ENCODE measurements at places on chromosomes 3 and 15.

DNA sequence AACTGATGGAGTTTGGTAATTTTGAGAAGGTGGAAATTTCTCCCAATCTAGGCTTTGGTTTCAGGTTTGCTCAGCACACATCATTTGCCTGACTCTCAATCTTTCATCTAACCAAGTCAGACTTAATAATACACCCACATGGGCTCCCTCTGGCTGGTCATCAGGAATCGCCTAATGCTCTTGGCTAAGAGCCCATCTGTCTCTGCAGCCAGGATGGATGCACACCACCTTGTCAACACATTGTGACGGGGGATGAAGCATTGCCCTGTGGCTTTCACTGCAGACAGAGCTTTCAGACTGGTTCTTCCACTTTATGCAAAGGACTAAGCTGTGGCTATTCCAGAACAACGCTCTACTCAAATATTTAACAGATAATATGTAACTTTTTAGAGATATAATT, 3.0 kb upstream of the HDGFL3 start:
- DNase-seq = no peak

- DNase-seq = no peak
Observed at GRCh38 chr3:126130081-126130855, 46.3 kb upstream of the SLC41A3 start.

DNA sequence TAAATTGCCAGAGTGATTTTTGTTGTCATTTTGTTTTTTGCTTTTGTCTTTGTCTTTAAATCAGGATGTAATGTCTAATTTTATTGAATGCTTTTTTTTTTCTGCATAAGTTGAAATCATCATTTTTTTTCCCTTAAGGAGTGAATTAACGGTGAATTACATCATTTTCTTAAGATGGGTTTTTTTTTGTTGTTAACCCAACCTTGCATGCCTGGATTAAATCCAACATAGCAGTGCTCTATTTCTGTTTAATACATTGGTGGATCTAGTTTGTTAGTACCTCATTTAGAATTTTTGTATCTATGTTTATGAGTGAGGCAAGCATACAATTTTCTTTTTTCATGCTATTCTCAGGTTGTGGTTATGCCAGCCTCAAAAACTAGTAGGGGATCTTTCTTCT, 186.4 kb upstream of the TMC3 start:
- no peak for DNase-seq

GRCh38 chr15:63491116-63491827, 13.1 kb upstream of the USP3 start:
- peak; percentile 90 for DNase-seq

- no peak for DNase-seq
Observed at GRCh38 chr3:60101621-60102020, 1051.8 kb upstream of the CFAP20DC start.

DNA sequence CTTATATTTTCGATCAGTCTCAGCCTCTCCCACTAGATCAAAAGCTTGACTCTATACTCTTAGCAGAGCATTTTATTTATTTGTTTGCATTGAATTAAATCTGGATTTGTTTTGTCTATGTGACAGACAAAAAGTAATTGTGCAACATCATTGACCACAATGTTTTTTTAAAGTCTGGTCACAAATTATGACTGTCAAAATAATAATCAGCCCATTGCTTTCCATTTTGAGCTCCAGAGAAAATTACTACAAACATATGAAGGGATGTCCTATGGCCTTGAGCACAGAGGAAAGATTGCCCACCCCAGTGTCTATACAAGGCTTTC, 82.3 kb downstream of the FSIP1 start:
- no peak for DNase-seq

- DNase-seq = no peak
Observed at GRCh38 chr15:30791239-30792175, 112.2 kb upstream of the FAN1 start.

- peak; percentile 41 for DNase-seq
Observed at GRCh38 chr3:119636891-119637611, 23.3 kb downstream of the POPDC2 start.

DNA sequence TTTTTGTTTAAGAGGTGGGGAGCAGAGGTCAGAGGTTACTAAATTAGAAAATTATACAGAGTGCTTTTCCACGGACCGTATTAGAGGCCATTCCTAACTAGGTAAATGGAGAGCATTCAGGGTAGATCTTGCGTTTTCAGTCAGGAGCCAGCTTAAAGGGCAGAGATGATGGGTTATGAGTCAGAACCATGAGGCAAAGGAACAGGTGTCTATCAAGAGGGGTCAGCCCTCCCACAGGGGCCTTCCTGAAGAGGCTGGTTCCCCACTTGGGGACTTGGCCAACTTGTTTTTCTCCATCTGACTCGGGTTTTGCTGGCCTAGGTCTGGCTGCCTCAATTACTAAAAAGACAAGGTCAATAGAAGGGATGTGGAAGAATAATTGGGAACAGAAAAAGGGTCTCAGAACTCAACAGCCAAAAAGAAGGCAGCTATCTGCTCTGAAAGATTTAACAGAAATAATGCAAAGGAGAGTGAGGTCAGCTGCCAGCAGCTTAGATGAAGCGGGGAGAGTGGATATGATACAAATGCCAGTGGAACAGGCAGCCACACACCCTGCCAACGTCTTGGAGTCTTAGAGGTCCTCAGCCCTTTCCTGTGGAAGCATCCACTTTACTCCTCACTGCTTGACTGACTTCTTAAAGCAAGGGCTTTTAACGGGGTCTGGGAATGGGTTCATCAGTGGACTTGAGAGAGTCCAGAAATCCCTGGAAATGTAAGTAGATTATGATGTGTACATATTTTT, 17.6 kb downstream of the MTMR14 start:
- DNase-seq = no peak

DNA sequence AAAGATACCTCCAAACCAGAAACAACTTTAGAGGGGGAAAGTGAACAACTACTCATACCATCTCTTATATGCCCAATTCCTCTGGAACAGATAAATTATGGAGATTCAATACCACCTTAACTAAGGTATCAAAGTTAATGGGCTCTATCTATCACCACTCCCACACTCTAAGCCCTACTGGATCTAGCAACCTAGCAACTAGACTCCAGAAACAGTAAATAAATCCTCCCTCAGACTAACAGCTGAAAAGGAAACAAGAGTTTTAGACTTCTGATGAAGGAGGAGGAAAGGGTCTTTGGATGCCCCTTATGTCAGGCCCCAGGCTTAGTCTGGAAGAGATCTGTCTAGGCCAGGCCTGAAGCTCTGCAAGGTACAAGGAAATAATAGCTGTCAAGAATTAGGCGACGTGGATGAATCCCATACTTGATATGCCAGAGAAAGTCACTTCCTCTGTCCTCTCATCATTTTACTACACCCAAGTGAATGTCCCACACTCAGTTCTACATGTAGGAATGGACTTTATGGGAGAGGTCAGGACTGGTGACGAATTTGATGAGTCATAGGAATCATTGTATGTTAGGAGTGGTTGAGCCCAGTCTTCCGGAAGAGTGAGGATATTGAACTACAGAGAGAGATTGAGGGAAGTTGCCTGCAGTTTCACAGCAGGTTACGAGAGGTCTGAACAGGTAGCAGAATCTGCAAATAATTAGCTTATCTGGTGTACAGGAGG, 113.8 kb downstream of the AKAP13 start:
- peak; percentile 78 for DNase-seq

DNA sequence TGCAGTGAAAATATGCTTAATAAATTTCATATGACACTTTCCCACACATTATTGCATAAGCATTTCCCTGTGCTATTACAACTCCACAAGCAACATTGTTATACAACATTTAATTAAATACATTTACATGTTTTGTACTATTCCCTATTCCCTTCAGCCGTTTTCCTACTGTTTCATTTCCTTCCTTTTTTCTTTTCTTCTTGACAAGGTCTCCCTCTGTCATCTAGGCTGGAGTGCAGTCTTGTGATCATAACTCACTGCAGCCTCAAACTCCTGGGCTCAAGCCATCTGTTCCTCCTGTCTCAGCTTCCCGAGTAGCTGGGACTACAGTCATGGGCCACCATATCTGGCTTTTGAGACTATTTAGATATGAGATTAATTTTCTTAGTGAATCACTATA, 254.7 kb downstream of the NFKBIZ start:
- peak; percentile 55 for DNase-seq

DNA sequence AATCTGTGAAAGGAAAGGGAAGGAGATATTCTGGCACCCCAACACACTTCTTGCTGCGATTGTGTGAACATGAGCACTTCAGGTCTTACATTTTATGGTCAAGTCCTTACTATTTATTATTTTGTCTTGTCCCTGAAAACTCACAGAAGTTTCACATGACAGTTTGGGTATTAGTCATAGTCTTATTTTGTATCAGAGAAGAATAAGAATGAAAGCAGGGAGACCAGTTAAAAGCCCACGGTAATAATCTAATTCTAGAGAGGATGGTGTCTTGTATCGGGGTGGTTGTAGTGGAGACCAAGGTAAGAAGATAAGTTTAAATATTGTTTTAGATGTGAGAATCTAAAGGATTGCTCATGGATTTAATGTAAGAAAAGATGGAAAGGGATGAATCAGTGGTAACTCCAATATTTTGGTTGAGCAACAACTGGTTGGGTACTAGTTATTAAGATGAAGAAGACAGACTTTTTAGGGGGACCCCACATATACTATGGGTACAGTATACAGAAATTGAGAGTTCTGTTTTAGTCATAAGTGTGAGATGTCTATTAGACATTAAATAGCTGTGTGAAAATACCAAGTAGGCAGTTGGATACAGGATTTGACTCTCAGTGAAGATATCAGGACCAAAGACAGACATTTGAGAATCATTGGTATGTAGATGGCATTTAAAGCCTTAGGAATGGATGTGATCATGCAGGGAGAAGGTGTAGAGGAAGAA, 227.6 kb downstream of the MFSD1 start:
- no peak for DNase-seq

DNA sequence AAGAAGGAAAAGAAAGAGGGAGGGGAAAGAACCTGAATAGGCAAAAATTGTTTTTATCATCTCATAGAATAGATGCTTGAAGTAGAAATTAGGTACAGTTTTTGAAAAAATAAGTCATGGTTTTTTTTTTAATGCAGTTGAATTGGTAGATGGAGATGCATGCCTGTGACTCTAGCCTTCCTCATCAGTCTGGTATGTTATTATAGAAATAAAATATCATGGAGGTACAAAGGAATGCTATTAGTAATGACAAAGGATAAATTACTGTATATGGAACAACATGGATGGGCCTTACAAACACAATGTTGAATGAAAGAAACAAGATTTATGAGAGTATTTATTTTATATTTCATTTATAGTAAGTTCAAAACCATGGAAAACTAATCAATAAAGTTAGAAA, 162.4 kb upstream of the GALNT15 start:
- no peak for DNase-seq

DNA sequence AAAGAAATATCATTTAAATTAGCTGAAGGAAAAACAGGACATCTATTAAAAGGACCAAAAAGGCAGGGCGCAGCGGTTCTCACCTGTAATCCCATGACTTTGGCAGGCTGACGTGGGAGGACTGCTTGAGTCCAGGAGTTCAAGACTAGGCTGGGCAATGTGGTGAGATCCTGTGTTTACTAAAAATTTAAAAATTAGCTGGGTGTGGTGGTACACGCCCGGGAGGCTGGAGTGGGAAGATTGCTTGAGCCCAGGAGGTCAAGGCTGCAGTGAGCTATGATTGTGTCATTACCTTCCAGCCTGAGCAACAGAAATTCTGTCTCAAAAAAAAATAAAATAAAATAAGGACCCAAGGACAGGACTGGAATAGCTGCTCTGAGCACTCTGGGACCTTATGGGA, 16.2 kb upstream of the HERC1 start:
- no peak for DNase-seq

- DNase-seq = no peak
Observed at GRCh38 chr3:133928903-133929607, 33.4 kb upstream of the RAB6B start.
